ENCODE measurements at places on chromosomes 3 and 15. TPM values are rescaled to one million over a fixed set of nuclear protein-coding genes. Genes with fewer than 3 reads are reported as not detected.

ANKRD28 gene
- 199 TPM for total RNA-seq

PEX5L gene
- total RNA-seq = 0.72 TPM

LRRC15 gene
- not detected for total RNA-seq

SMAD6 gene
- 22.0 TPM for total RNA-seq

EFCC1 gene
- total RNA-seq = 0.13 TPM

STAC gene
- not detected for total RNA-seq

STRIT1 gene
- not detected for total RNA-seq

PSMA4 gene
- total RNA-seq = 449 TPM

ZNF774 gene
- total RNA-seq = 5.3 TPM

SKOR1 gene
- 0.07 TPM for total RNA-seq

ARPIN gene
- 12.0 TPM for total RNA-seq

TERB2 gene
- not detected for total RNA-seq

P2RY13 gene
- total RNA-seq = not detected

MYRIP gene
- total RNA-seq = 29.0 TPM

CPOX gene
- total RNA-seq = 26.7 TPM

SNURF gene
- total RNA-seq = 13.3 TPM

LYZL4 gene
- total RNA-seq = not detected

IQGAP1 gene
- total RNA-seq = 344 TPM

ABCF3 gene
- 42.4 TPM for total RNA-seq

SLC49A4 gene
- 23.5 TPM for total RNA-seq

SOX2 gene
- total RNA-seq = not detected

BFSP2 gene
- not detected for total RNA-seq

LYSMD4 gene
- total RNA-seq = 6.0 TPM

CGNL1 gene
- total RNA-seq = 55.5 TPM

GP9 gene
- total RNA-seq = not detected

DNAH12 gene
- under 0.01 TPM for total RNA-seq

COL8A1 gene
- 156 TPM for total RNA-seq

COL6A5 gene
- total RNA-seq = not detected

FANCD2 gene
- total RNA-seq = 38.4 TPM

CASR gene
- total RNA-seq = not detected

PRTG gene
- 4.4 TPM for total RNA-seq

KNL1 gene
- total RNA-seq = 107 TPM

C3orf20 gene
- 0.07 TPM for total RNA-seq

LEKR1 gene
- 0.40 TPM for total RNA-seq

PCYT1A gene
- total RNA-seq = 104 TPM

SLC51A gene
- not detected for total RNA-seq

GNAT1 gene
- not detected for total RNA-seq

TRPM1 gene
- total RNA-seq = 0.27 TPM

SLC12A1 gene
- not detected for total RNA-seq

HESX1 gene
- total RNA-seq = 0.40 TPM

GOLGA6D gene
- total RNA-seq = not detected

SNTN gene
- total RNA-seq = not detected
